GM23248 (cell line): ENCODE measurements at places on chromosomes 4 and X. TPM values are rescaled to one million over a fixed set of nuclear protein-coding genes. Genes with fewer than 3 reads are reported as not detected.

Gene GAGE12E
- not detected in 2 replicates for total RNA-seq

Gene GABRG1
- total RNA-seq, result not detected in 2 replicates

Gene ASMT
- not detected in 2 replicates for total RNA-seq

Gene COPS4
- 69.2 and 83.7 TPM in 2 replicates for total RNA-seq

Gene RS1
- total RNA-seq, result not detected in 2 replicates

Gene TMPRSS11F
- not detected in 2 replicates for total RNA-seq

Gene SLC26A1
- total RNA-seq, result 0.13 and 0.22 TPM in 2 replicates

Gene P2RY8
- total RNA-seq, result not detected in 2 replicates

Gene MTNR1A
- total RNA-seq, result not detected in 2 replicates

Gene RBM46
- total RNA-seq, result 0.32 TPM in 1 of 2 replicates, not detected in the other

Gene SPON2
- 3.4 and 6.2 TPM in 2 replicates for total RNA-seq

Gene SCFD2
- 33.2 and 36.3 TPM in 2 replicates for total RNA-seq

Gene UGDH
- 197 and 263 TPM in 2 replicates for total RNA-seq

Gene SERTM2
- total RNA-seq, result not detected in 2 replicates

Gene KLHL13
- total RNA-seq, result 0.43 TPM in 1 of 2 replicates, not detected in the other

Gene MAGED4
- 19.9 and 63.1 TPM in 2 replicates for total RNA-seq

Gene SPANXN4
- total RNA-seq, result not detected in 2 replicates

Gene ZMAT1
- not detected in 2 replicates for total RNA-seq

Gene CYP4V2
- 15.9 and 16.3 TPM in 2 replicates for total RNA-seq

Gene CTAG2
- total RNA-seq, result not detected in 2 replicates

Gene GPAT3
- 1.7 and 13.8 TPM in 2 replicates for total RNA-seq

Gene PWWP3B
- total RNA-seq, result not detected in 2 replicates

Gene NALF2
- total RNA-seq, result not detected in 2 replicates

Gene TMPRSS11B
- not detected in 2 replicates for total RNA-seq

Gene DDIT4L
- total RNA-seq, result 2.3 and 3.2 TPM in 2 replicates

Gene SUPT20HL1
- total RNA-seq, result not detected in 2 replicates

Gene EXOC1
- 44.7 and 46.9 TPM in 2 replicates for total RNA-seq

Gene ZCCHC18
- 1.4 TPM in 1 of 2 replicates, not detected in the other for total RNA-seq

Gene GPM6B
- total RNA-seq, result 0.65 TPM in 1 of 2 replicates, not detected in the other

Gene PCDH18
- 236 and 255 TPM in 2 replicates for total RNA-seq

Gene ADGRG2
- under 0.01 TPM in 1 of 2 replicates, not detected in the other for total RNA-seq

Gene CNGA1
- total RNA-seq, result not detected in 2 replicates

Gene DMRTC1
- not detected in 2 replicates for total RNA-seq

Gene SCRG1
- total RNA-seq, result under 0.01 TPM in 1 of 2 replicates, not detected in the other

Gene MSX1
- total RNA-seq, result 26.1 and 32.1 TPM in 2 replicates

Gene ADH7
- not detected in 2 replicates for total RNA-seq

Gene KLKB1
- not detected in 2 replicates for total RNA-seq

Gene DOK7
- total RNA-seq, result not detected in 2 replicates

Gene PDZD4
- 1.5 TPM in 1 of 2 replicates, not detected in the other for total RNA-seq

Gene SSX2
- not detected in 2 replicates for total RNA-seq

Gene ADH6
- not detected in 2 replicates for total RNA-seq

Gene RNF150
- total RNA-seq, result 10.5 and 11.6 TPM in 2 replicates

Gene TLR3
- total RNA-seq, result 0.38 and 0.54 TPM in 2 replicates

Gene CYBB
- not detected in 2 replicates for total RNA-seq

Gene KIAA1210
- total RNA-seq, result not detected in 2 replicates

Gene LEF1
- total RNA-seq, result not detected in 2 replicates

Gene FRG2
- not detected in 2 replicates for total RNA-seq
